ENCODE measurements at places on chromosomes 16 and 17.

DNA sequence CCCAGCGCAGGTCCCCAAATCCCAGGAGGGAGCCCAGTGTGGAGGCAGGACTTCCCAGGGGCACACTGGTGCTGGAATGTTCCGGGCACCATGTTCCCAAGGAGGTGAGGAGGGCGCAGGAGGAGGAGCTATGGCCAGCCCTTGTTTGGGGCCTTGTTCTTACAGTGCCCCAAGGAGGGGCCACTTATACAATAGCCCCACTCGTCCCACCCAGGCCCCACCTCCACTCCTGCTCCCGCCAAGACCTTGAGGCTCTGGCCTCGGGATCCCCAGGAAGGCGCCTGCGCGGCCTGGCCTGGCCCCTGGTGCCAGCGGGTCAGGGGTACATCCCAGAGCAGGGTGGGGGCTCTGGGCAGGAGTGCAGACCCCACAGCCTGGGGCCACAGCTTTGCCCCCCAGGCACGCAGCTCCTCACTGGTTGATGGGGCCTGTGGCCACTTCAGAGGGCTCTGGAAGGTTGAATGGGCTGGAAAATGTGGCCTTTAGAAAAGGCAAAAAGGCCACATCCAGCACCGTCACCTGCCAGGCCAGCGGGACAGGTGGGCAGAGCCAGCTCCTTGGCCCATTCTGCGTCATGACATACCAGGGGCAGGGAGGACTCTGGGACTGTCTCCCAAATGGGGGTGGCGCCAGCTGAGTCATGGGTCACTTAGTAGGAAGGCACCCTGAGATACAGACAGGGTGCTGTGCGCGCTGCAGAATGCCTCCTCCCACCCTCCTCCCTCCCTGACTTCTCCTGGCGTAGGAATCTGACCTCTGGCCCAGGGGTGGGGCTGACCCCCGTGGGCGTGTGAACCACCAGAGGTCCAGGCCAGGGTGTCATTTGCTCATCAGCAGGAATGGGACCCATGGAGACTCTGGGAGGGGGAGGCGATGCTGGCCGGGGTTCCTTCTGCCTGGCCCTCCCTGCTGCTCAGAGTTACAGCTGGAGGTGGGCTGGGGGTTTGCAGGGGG lies 32.3 kb upstream of the PVALEF start:
- no peak for DNase-seq

GRCh38 chr16:46713634-46714033 lies 24.2 kb downstream of the ORC6 start:
- DNase-seq: no peak

DNA sequence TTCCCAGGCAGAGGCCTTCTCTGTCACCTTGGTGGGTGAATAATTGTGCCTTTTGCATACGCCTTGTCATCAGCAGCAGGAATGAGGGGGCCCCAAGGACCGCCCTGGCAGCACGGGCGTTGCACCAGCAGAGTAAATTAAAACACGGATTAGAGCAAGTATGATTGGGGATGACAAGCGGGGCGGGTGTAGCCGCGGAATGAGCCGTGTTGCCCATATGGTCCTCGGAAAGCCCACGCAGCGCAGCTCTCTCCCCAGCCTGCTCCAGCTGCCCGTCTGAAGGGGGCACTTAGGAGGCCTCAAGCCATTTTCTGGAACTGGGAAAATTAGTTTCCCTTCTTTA lies 299.4 kb upstream of the IRX3 start:
- no peak for DNase-seq

- no peak for DNase-seq
These were observed 68.5 kb downstream of the CDC27 start for GRCh38 chr17:47120521-47121095.

- no peak for DNase-seq
These were observed 86.8 kb downstream of the CES1 start for GRCh38 chr16:55746081-55746480.

- DNase-seq: no peak
These were observed 292.4 kb upstream of the AXIN2 start for GRCh38 chr17:65853816-65854215.

- no peak for DNase-seq
These were observed 277.2 kb upstream of the CCL2 start for GRCh38 chr17:33977729-33978514.
